ENCODE measurements at places on chromosomes 12 and 14.

GRCh38 chr12:92088805-92089204 lies 56.8 kb downstream of the BTG1 start:
- no peak for DNase-seq

GRCh38 chr14:59782760-59783159 lies 87.8 kb downstream of the RTN1 start:
- DNase-seq: no peak

GRCh38 chr12:96193725-96194575 lies at the start of gene ELK3:
ELK3 (plus strand) TSS chr12:96194375.
- DNase-seq: no peak

GRCh38 chr12:13097491-13098011 lies 5.9 kb downstream of the GSG1 start:
- no peak for DNase-seq

- no peak for DNase-seq
These were observed 642.0 kb downstream of the GALC start for GRCh38 chr14:87351007-87351406.

DNA sequence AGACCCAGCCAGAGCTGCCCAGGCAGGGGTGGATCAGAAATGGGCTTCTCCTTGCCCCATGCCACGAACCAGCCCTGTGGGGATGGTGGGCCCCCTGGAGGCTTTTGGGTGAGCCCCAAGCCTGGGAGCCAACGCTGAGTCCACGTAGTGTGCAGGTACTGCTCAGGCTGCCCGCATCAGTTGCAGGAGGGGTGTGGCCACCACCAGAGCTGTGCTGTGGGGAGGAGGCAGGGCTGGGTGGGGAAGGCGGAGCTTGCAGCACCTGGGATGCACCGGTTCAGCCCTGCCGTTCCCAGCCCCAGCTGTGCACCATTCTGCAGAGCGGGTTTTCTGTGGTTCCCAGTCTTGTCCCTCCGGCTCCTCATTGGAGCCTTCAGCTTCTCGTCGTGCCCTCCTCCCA lies 36.3 kb downstream of the IL31 start:
- DNase-seq: no peak

DNA sequence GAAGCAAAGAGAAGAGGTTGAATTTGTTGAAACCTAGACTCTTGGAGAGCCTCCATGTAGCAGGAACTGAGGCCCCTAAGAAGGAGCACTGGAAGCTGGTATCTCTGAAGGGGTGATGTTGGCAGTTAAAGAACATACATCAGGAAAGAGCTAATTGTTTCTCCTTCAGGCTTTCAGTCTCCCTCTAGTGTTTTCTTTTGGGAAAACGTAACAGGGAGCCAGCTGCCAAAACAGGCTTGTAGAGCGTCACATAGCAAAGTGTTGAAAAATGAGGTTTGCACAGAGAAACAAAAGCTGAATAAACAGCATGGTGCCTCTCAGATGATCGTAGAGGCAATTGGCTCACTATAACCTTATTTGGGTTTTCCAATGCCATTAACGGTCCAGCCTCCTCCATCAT lies 46.9 kb upstream of the CAND1 start:
- DNase-seq: no peak

DNA sequence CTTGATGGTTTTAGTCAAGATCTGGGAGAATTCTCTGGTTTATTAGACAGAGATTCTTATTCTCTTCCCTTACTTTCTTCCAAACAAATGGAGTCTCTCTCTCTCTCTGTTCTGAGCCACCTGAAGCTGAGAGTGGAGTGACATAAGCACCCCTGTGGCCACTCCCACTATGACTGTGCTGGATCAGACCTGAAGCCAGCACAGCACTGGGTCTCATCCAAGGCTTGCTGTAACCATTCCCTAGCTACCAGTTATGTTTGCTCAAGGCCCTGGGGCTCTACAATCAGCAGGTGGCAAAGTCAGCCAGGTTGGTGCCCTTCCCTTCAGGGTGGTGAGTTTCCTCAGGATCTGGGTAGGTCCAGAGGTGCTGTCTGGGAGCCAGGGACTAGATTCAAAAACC lies 568.5 kb downstream of the AACS start:
- DNase-seq: no peak

DNA sequence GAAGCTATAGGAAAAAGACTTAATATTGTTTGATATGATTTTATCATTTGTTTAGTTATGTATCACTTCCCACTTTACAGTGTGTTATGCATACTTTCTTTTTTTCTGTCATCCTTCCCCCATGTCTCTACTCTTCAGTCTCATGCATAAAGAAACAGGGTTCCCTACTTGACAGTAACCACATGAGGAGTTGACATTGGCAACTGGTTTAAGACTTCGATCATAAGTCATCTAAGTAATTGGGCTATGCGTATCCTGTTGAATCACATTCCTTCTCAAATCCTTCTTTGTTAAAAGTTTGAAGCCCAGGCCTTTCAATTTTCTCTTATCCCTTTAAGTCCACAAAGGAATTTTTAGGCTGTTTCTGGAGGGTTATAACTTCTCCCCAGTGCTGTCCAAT lies 358.7 kb downstream of the RAD51B start:
- no peak for DNase-seq

DNA sequence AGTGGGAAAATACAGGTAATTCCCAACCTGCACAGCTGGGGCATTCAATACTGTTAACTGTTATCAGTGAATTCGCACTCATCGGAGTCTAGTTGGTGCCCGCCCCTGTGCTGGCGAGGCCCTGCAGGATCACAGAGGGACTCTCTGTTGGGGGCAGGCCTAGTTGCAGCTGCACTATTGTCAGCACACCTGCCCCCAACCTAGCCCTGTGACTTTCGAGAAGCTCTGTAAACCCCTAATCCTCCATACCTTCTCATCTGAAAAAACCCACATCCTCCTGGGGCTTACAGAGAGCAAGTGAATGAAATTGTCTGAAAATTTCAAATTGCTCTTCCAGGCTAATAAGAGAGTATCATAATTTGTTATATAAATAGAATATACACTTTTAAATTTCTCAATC lies 132.2 kb upstream of the NUDT4 start:
- peak; percentile 25 for DNase-seq

DNA sequence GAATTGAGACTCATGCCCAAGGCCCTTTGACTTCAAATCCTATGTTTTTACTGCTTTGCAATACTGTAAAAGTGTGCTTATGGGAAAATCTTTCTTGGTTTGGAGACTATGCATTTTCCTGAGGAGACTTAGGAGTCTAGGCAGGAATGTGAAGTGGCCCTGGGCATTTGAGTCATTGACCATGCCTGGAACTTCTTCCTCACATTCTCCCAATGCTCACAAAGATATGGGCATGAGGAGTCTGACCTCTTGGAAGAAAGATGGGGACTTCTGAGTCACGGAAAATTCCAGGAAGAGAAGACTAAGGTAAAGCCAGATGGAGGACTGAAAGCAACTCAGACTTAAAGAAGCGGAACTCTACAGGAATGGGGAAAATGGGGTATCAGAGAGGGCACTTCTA lies 38.2 kb upstream of the ZNF641 start:
- DNase-seq: no peak

GRCh38 chr14:21525962-21526671 lies at the start of gene SALL2:
SALL2 (minus strand) TSS chr14:21526346; CDS start chr14:21526127, 219 bp downstream.
- DNase-seq: no peak

- DNase-seq: no peak
These were observed 42.4 kb downstream of the UBE3B start for GRCh38 chr12:109519787-109520186.

- DNase-seq: no peak
These were observed 17.8 kb downstream of the CDK2AP1 start for GRCh38 chr12:123253641-123254459.

- DNase-seq: no peak
These were observed 58.0 kb downstream of the FAR2 start for GRCh38 chr12:29207120-29207519.

DNA sequence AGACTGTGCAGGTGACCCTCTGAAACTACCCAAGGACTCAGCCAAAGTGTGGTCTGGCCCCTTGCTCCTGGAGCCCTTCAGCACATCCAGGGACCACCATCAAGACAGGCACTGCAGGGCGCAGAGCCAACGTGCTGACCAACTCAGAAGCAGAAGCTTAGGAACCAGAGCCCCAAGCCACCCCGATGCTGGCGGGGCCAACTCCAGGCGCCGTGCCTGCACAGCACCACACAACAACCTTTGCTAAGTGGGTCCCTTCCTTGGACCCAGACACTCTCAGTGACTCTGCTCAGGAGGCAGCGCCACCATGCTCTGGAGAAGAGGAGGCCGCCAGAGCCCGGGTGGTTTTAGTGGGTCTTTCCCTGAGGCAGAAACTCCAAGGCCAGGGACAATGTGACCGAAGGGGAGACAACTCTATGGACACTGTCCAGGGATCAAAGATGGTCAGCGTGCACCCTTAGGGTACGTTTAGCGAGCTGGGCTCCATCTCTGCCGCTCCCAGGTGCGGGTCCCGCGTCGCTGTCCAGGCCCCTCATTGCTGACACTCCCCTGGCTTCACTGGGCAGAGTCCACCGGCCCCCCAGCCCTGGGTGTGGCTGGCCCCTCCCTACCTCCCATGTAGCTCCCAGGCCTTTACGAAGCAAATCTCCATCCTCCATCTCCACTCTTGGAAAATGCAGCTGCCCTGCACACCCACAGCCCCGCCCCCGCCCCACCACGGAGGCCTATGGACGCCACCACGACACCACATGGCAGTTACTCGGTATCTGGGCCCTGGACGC lies 16.1 kb downstream of the CHGA start:
- DNase-seq: no peak

DNA sequence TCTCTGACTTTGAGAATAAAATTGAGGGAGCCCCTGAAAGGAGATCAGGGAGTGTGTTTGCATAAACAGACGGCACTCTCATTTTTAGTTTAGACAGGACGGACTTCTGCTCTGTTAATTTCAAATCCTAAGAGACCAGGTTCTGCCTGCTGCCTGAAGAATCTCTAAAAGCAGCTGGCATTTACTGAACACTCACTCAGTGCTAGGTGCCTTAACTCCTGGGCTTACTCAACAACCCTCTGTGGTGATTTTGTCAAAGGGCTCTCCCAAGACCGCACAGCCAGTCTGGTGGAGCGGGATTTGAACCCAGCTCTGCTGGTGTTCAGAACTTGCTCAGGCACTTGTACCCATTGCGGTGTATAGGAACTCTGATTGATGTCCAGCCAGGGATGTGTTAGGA lies 2.2 kb downstream of the ORAI1 start:
- no peak for DNase-seq

GRCh38 chr12:48121522-48121921 lies 2.4 kb downstream of the PFKM start:
- no peak for DNase-seq

GRCh38 chr12:112368856-112369255 lies 13.4 kb downstream of the HECTD4 start:
- DNase-seq: no peak

DNA sequence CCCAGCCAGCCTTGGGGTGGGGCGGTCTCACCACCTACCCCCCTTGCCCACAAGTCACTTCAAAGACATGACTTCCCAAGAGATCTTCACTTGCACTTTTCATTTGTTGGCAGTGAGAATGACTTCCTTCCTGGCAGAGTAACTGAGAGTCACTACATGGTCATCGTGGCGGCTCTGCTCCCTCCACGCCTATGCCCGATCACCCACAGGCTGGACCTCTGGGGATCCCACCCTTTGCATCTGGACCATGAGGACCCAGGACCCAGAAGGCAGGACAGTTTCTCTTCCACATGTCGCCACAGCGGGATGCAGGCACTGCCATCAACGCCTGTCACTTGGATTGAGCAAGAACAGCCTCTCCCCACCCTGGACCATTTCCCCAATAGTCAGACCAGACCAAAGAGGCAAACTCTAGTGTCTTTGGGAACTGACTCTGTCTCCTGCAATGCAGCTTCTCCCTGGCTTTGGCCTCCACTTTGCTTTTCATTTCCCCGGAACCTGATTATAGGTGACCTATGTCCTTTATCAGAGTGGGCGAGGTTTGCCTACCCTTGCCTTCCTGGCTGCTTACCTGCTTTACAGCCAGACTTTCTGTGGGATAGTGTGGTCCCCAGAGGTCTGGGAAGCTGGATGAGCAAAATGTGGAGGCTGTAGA lies 3.6 kb downstream of the VDR start:
- DNase-seq: no peak

DNA sequence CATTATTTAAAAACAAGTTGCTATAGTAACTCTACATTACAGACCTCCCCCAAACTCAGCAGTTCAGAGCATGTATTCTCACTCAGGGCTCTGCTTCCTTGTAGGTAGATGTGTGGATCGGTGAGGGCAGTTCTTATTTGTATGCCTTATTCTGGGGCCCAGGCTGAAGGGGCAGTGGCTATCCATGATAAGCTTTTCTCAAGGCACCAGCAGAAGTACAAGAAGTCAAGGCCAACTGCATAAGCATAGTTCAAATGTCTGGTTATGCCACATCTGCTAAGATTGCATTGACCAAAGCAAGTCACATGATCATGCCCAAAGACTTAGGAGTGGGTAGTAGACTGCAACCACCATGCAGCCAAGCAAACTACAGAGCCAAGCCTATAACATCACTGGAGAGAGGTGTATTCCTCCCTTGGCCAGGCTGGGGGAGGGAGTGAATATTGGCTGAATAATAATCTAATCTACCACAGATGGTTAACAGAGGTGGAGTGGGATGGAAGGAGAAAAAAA lies 4.6 kb downstream of the PSEN1 start:
- DNase-seq: no peak

DNA sequence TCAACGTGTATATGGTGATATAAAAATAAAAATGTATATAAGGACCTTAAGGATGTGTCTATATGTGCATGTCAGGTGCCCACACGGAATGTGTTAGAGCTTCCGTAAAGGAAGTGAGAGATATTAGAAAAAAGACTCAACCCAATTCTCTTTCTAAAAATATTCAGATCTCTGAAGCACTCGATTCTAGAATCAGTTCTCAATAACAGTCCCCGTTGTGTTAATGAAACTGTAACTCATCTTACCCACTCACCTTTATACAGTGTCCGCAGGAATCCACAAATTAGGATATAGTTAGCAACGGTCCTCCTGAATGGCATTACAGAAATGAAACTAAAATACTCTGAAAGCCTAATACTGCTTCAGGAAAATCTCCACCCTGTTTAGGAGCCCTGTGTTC lies 29.3 kb downstream of the GRIN2B start:
- no peak for DNase-seq

DNA sequence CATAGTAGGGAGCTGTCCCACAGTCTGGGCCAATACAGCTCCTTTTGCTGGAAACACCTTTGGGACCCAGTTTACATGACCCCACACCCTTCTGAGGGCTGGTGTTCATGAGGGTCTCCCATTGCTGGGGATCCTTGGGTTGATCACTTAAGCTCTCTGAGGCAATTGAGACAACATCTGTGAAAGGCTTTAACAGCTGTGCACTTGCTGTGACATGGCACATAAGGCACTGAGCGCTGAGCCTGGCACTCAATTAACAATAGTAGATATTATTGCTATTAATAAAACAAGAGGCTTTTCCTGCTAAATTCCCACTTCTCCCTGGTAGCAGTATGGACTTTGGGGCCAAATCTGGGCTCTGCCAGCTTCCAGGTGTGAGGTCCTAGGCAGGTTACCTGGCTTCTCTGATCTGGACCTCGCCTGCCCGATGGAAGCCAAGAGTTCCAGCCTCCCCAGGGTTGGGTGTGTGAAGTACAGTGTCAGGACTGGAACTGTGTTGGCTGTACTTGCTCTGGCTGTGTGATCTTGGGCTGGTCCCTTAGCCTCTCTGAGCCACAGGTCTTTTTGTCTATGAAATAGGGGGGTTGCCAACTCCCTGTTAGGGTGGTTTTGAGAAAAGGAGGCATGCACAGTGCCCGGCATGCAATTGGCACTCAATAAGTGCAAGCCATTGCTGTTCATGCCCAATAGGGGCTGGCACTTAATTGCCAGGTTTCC lies 3.1 kb downstream of the SH2B3 start:
- no peak for DNase-seq
